Neural progenitor cell (in vitro differentiated cells): ENCODE measurements at places on chromosomes 3 and 15. TPM values are rescaled to one million over a fixed set of nuclear protein-coding genes. Genes with fewer than 3 reads are reported as not detected.

DNA sequence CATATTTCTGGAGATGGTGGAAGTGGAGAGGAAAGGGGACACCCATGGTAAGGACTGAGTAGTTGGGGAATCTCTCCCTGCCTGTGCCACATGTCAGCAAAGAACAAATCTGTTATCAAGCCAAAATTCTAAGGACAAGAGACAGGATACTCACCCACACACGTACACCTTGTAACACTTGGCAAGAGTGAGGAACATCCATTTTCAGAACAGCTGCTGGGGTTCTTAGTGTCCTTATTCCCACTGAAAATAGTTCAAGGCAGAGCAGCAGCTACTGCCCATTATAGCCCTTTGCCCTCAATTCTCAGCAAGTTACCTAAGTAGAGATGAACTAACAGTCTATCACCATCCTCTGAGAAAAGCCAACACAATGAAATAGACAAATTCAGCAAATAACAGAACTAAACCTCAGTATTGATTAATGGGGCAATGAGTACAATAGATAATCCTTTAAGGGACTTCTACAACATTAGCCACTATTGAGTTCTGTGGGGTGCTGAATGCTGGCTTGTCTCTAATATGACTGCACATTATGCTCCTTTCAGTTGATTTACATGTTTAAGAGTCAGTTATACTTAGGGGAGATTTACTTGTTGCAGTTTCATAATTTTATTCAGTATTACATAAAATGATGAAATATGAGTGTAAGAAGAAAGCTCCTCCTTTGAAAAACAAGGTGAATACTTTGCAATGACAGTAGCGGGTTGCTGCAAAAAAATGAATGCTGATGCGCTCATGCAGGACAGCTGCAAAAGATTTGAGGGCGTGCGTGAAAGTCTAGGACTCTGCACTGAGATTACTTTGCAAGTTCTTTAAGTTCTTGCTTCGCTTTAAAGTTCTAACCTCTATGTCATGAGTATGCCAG, 22.4 kb downstream of the SENP5 start:
- H3K4me1 ChIP-seq, result no peaks in the 10 kb centered on the region
- H3K27me3 ChIP-seq, result no peaks in the 10 kb centered on the region
- DNase-seq, result no peak
- H3K4me3 ChIP-seq, result no peak overlapping the region

GRCh38 chr15:83690676-83691075, 36.8 kb downstream of the ADAMTSL3 start:
- no peak overlapping the region for H3K27ac ChIP-seq
- no peak overlapping the region for H3K4me3 ChIP-seq
- no peaks in the 10 kb centered on the region for H3K27me3 ChIP-seq
- no peak for DNase-seq
- peaks cover 6% of the 10 kb centered on the region for H3K4me1 ChIP-seq
- H3K36me3 ChIP-seq, result no peaks in the 10 kb centered on the region

GRCh38 chr3:2543247-2543646, 444.6 kb downstream of the CNTN4 start:
- H3K4me3 ChIP-seq, result no peak overlapping the region
- no peak for DNase-seq
- H3K36me3 ChIP-seq, result no peaks in the 10 kb centered on the region
- H3K4me1 ChIP-seq, result no peaks in the 10 kb centered on the region
- H3K27me3 ChIP-seq, result no peaks in the 10 kb centered on the region

- no peak overlapping the region for H3K4me3 ChIP-seq
- H3K27me3 ChIP-seq, result no peaks in the 10 kb centered on the region
- no peak for DNase-seq
- no peaks in the 10 kb centered on the region for H3K36me3 ChIP-seq
- H3K4me1 ChIP-seq, result peaks cover 21% of the 10 kb centered on the region
These were observed 54.6 kb downstream of the LPP start for GRCh38 chr3:188208516-188208981.

GRCh38 chr15:34304613-34305012, 33.0 kb downstream of the SLC12A6 start:
- H3K4me1 ChIP-seq, result no peaks in the 10 kb centered on the region
- no peak for DNase-seq
- H3K36me3 ChIP-seq, result no peaks in the 10 kb centered on the region
- no peak overlapping the region for H3K4me3 ChIP-seq

DNA sequence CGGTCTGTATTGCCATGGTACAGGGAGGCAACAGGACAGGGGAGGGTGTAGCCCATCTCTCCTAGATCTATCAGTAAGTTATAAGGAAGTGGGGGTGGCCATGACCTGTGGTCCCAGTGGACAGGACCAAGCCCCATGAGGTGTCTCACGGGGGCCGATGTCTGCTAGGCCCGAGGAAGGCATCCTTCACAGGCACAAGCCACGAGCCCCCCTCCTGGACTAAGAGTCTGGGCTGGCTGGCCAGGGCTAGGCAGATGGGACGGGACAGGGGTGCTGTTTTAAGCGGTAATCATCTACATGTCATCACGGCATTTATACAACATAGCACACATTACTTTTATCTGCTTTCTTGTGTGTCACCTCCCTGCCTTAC, 2.6 kb upstream of the TBC1D2B start:
- H3K27me3 ChIP-seq, result no peaks in the 10 kb centered on the region
- no peaks in the 10 kb centered on the region for H3K36me3 ChIP-seq
- H3K27ac ChIP-seq, result no peak overlapping the region
- no peak for DNase-seq
- H3K4me3 ChIP-seq, result no peak overlapping the region

GRCh38 chr3:71130471-71131374, 452.8 kb downstream of the FOXP1 start:
- H3K27me3 ChIP-seq, result no peaks in the 10 kb centered on the region
- DNase-seq, result peak; percentile 34
- peak overlapping the region; percentile 31 for H3K4me3 ChIP-seq
- no peaks in the 10 kb centered on the region for H3K36me3 ChIP-seq

DNA sequence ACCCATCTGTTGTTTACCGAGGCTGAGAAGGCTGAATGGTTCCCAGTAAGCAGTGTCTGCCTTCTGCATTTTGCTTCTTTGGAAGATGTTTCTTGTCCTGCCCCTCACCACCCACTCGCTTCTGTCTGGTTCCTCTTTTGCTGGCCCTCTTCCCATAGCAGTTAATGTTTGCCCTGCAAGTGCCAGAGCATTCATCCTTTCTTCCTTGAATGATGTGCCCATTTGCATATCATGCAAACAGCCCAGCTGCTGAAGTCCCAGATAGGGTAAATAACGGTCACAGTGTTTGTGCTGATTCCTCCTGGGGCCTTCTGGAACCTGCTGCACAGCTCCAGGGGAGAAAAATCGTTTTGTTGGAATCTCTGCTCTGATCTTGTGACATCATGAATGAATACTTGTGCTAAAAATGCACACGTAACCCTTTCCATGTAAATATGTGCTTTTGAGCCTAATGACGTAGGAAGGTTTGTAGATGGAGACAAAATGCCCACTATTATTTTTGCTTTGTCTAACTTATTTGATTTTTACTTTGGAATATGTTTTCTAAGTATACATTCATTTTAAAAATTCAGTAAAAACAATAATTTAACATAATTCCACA, 381.0 kb downstream of the SOX2 start:
- H3K4me3 ChIP-seq, result no peak overlapping the region
- no peaks in the 10 kb centered on the region for H3K27me3 ChIP-seq
- H3K4me1 ChIP-seq, result peaks cover 10% of the 10 kb centered on the region
- no peak overlapping the region for H3K27ac ChIP-seq
- H3K36me3 ChIP-seq, result no peaks in the 10 kb centered on the region

DNA sequence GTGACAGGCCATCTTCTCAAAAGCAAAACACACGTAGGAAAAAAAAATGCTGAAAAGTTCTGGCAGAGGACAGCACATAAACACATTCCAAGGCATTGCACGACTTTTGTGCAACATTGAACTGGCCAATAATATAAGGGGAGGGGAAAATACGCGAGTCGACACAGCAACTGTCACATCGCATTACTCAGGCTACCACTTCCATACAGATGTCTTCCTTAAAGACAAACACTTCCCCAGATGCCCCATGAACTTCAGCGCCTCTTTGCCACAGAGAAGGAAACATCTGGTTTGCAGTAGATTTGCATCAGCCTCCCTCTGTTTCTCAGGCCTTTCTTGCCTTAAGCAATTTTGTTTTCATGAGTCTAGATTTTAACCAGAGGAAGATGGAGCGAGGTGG, 144.4 kb upstream of the IGF1R start:
- H3K27me3 ChIP-seq, result no peaks in the 10 kb centered on the region
- H3K36me3 ChIP-seq, result no peaks in the 10 kb centered on the region
- H3K4me1 ChIP-seq, result peaks cover 5% of the 10 kb centered on the region
- H3K4me3 ChIP-seq, result no peak overlapping the region
- H3K27ac ChIP-seq, result no peak overlapping the region

DNA sequence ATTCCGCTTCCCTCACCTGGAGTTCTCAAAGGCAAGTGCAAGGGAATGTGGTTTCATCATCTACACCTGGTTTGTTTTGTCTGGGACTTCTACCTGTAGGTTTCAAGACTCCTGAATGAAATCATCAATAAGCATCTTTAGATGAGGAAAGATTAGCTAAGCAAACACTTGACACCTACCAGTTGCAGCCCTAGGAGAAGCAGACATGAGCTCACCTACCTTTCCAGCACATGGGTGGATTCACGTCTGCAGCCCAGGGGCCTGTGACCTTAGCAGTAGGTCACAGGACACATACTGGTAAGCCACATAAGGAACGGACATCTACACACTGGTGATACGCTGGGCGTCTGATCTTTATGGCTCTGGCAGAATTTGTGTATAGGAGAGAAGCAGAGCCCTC, 26.7 kb downstream of the SLCO2A1 start:
- no peaks in the 10 kb centered on the region for H3K4me1 ChIP-seq
- H3K27me3 ChIP-seq, result peaks cover under 1% of the 10 kb centered on the region
- no peaks in the 10 kb centered on the region for H3K36me3 ChIP-seq

DNA sequence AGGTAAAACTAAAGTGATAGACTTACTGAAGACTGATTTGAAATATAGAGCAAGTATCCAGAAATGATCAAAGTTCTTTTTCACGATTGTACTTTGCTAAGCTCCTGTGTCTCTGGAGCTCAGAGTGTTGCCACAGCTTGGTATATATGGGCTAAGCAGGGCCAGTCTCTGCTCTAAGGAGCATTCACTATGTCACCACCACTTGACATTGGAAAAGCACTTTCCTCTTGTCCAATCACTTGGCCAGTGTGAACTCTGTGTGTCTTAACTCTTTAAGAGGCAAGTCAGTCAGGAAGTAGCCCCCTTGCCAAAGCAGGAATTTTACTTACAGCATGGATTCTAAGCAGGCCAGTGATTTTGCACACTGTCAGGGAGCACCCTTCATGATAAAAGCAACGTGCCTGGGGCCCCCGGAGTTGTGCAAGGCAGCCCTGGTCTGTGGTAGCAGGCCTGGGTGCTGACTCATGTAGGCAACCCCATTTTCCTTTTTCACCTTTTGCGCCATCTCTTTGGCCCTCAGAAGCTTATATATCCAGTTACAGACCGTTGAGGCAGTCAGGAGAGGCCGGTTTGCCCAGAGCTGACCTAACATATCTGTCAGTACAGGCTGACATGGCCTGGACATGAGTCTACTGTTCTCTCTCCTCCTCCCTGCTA, 73.0 kb downstream of the HCN4 start:
- no peak overlapping the region for H3K27ac ChIP-seq
- DNase-seq, result no peak
- no peak overlapping the region for H3K4me3 ChIP-seq
- H3K27me3 ChIP-seq, result no peaks in the 10 kb centered on the region
- no peaks in the 10 kb centered on the region for H3K36me3 ChIP-seq

DNA sequence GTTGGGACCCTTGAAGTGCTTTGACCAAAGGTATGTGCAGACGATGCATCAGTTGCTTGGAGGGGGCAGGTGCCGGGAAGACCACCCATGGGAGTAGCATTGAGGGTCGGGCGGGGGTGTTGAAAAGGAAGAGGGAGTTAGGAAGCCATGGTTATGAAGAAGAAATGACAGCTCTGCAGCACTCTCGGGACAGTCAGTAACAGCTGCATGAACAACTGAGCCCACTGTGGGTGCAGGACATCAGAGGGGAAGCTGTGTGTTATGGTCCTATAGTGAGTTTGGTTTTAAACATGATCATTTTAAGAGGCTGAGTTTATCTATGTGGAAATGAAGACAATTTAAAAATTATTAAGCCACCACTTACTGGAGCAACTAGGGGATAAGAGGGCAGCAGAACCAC, 17.6 kb downstream of the ST8SIA2 start:
- no peaks in the 10 kb centered on the region for H3K36me3 ChIP-seq
- no peak overlapping the region for H3K4me3 ChIP-seq
- H3K27me3 ChIP-seq, result peaks cover 64% of the 10 kb centered on the region
- no peak overlapping the region for H3K27ac ChIP-seq
- peaks cover 35% of the 10 kb centered on the region for H3K4me1 ChIP-seq

GRCh38 chr3:158769952-158770740, 31.7 kb upstream of the MFSD1 start:
- no peak for DNase-seq
- H3K4me1 ChIP-seq, result peaks cover 11% of the 10 kb centered on the region
- H3K4me3 ChIP-seq, result no peak overlapping the region

- DNase-seq, result no peak
- H3K4me1 ChIP-seq, result no peaks in the 10 kb centered on the region
- no peaks in the 10 kb centered on the region for H3K36me3 ChIP-seq
- H3K27me3 ChIP-seq, result no peaks in the 10 kb centered on the region
These were observed 618.0 kb downstream of the CADM2 start for GRCh38 chr3:85576697-85577200.

DNA sequence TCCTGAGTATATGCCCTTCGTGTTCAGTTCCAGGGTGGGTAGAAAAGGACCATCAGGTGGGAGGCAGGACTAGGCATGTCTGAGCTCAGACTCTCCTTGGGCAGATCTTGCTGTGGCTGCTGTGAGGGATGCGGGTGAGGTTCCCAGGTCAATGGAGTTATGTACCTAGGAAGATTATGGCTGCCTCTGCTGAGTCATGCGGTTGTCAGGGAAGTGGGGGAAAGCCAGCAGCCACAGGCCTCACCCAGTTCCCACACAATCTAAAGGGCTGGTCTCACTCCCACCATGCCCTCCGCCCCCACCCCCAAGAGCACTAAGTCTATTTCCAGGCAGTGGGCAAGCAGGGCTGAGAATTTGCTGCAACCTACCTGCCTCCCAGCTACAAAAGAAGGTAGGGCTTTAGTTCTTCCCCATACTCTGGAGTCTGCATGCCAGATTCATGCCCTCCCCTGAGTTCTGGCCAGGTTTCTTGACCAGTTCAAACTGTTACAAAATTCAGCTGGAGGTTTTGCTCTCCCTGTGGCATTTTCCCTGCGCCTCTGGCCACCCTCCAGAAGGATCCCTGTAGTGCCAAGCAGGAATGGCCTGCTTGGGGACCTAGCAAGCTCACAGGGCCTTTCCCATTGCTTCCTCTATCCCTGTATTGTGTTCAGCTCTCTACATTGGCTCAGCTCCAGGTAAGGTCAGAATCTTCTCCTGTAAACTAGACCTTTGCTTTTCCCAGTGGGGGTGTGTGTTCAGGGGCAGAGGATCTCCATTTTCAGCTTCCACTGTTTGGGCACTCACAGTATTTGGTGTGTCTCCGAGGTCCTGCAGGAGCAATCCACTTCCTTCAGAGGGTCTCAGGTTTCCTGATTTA, 12.7 kb upstream of the TMCO5A start:
- DNase-seq, result no peak
- H3K4me3 ChIP-seq, result no peak overlapping the region
- H3K4me1 ChIP-seq, result no peaks in the 10 kb centered on the region

CCR3 gene
- total RNA-seq, result not detected in 2 replicates

BTLA gene
- total RNA-seq, result 3.9 TPM in 1 of 2 replicates, not detected in the other

DIS3L gene
- total RNA-seq, result 37.4 and 53.8 TPM in 2 replicates

CHAC1 gene
- 2.4 and 4.8 TPM in 2 replicates for total RNA-seq

ST3GAL6 gene
- 13.5 and 18.6 TPM in 2 replicates for total RNA-seq

TM6SF1 gene
- not detected in 2 replicates for total RNA-seq

RARRES1 gene
- total RNA-seq, result 0.21 and 0.62 TPM in 2 replicates

ACAA1 gene
- 3.3 and 13.3 TPM in 2 replicates for total RNA-seq

ZNF619 gene
- total RNA-seq, result 7.6 and 11.4 TPM in 2 replicates

TIGIT gene
- not detected in 2 replicates for total RNA-seq

UTS2B gene
- total RNA-seq, result not detected in 2 replicates

TGM5 gene
- not detected in 2 replicates for total RNA-seq

LDHAL6B gene
- total RNA-seq, result not detected in 2 replicates
